Gastrocnemius medialis (tissue), 4 donors: ENCODE measurements at places on chromosomes 13 and 19. TPM values are rescaled to one million over a fixed set of nuclear protein-coding genes. Genes with fewer than 3 reads are reported as not detected.

Gene BORA
- 1.2 TPM for total RNA-seq

DNA sequence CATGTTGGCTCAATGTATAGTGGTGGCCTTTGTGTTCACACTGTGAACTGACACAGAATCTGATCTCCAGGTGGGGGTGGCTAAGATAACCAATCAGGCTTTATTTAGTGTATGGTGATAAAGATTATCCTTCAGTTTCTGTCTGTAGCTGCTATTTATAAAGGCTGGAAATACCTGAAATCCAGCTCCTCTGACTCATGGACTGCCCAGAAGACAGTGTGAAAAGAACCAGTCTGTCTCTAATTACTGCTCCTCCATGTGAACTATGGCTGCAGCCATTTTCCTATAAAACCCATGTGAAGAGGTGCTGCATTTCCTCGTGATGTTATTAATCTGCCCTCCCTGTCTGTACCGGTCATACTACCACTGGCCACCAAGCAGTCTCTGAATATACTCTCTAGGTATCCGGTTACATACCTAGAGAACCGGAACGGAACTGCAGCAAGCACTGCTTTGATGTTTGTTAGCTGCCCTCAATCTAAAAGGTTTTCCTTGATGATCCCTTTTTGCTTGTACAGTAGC, 238.0 kb downstream of the LHFPL6 start:
- H3K27ac ChIP-seq: no peak overlapping the region

DNA sequence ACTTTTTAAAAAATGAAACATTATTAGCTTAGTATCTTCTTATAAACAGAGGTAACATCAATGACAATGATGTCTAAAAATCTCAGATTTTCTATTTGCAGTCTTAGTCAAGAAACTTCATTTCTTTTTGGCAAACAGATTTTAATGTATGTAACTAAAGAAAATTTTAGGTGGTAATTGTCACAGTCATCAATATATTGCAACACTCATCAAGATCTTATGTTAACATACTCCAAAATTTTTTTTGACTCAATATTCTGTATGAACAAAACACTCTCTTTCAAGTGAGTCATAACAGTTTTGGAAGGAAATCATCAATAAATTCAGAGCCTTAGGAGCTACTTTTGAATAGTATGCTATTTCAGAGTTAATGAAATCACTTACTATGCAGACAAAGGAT, 1507.6 kb downstream of the SLITRK1 start:
- H3K4me1 ChIP-seq: no peaks in the 10 kb centered on the region
- DNase-seq: no peak
- no peaks in the 10 kb centered on the region for H3K36me3 ChIP-seq
- H3K27ac ChIP-seq: no peak overlapping the region
- H3K27me3 ChIP-seq: no peaks in the 10 kb centered on the region

- no peak overlapping the region for H3K4me3 ChIP-seq
- H3K27ac ChIP-seq: no peak overlapping the region
- DNase-seq: no peak
- H3K4me1 ChIP-seq: no peaks in the 10 kb centered on the region
- H3K36me3 ChIP-seq: no peaks in the 10 kb centered on the region
- no peaks in the 10 kb centered on the region for H3K27me3 ChIP-seq
Measured at GRCh38 chr19:14632286-14632685, 42.4 kb downstream of the ADGRE3 start.

GRCh38 chr13:86878781-86879180, 792.4 kb upstream of the SLITRK5 start:
- H3K36me3 ChIP-seq: no peaks in the 10 kb centered on the region
- DNase-seq: no peak
- no peak overlapping the region for H3K27ac ChIP-seq
- H3K4me3 ChIP-seq: no peak overlapping the region
- H3K27me3 ChIP-seq: no peaks in the 10 kb centered on the region
- no peaks in the 10 kb centered on the region for H3K4me1 ChIP-seq

- no peak overlapping the region for H3K4me3 ChIP-seq
- DNase-seq: no peak
- H3K4me1 ChIP-seq: peaks cover 77% of the 10 kb centered on the region
- no peaks in the 10 kb centered on the region for H3K36me3 ChIP-seq
- H3K27ac ChIP-seq: peak overlapping the region; percentile 95
Measured at GRCh38 chr19:42281827-42282762, 13.0 kb downstream of the CIC start.
